ENCODE measurements at places on chromosomes 6 and 20.

GRCh38 chr6:99393366-99393697, 663 bp downstream of the COQ3 start:
- DNase-seq, result no peak

- DNase-seq, result peak; percentile 90
These were observed 696.5 kb upstream of the CITED2 start for GRCh38 chr6:140070846-140071473.

GRCh38 chr20:24694157-24694726, 224.8 kb downstream of the SYNDIG1 start:
- no peak for DNase-seq

DNA sequence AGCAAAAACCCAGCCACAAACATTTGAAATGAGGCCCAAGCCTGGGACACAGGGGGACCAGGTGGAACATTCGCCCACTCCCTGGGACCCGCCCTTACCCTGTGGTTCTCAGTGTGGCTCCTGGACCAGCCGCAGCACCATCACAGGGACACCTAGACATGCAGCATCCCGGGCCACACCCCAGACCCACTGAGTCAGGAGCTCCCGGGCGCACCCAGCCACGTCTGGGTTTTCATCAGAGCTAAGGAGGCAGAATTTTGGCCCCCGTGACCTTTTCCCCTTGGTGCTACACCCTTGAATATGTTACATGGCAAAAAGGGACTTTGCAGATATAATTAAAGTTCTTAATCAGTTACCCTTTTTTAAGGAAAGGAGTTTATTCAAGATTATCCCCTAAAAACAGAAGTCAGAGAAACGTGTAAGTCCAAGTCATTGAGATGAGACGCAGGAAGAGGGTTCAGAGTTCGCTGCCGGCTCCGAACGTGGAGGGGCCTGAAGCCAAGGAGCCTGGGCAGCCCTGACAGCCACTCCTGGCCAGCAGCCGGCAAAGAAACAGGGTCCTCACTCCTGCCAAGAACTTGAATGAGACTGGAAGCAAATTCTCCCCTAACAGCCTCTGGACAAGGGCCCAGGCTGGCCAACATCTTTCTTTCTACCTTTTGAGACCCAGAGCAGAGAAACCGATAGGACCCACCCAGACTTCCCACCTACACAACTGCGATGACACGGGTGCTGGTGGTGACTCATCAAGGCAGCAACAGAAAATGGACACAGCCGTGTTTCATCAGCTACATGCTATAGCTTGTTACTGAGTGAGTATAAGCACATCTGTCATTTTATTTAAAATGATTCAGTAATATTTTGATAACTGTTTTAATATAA, 25.3 kb downstream of the BFSP1 start:
- peak; percentile 50 for DNase-seq

GRCh38 chr6:67888546-67888885, 746.6 kb upstream of the ADGRB3 start:
- DNase-seq, result no peak

DNA sequence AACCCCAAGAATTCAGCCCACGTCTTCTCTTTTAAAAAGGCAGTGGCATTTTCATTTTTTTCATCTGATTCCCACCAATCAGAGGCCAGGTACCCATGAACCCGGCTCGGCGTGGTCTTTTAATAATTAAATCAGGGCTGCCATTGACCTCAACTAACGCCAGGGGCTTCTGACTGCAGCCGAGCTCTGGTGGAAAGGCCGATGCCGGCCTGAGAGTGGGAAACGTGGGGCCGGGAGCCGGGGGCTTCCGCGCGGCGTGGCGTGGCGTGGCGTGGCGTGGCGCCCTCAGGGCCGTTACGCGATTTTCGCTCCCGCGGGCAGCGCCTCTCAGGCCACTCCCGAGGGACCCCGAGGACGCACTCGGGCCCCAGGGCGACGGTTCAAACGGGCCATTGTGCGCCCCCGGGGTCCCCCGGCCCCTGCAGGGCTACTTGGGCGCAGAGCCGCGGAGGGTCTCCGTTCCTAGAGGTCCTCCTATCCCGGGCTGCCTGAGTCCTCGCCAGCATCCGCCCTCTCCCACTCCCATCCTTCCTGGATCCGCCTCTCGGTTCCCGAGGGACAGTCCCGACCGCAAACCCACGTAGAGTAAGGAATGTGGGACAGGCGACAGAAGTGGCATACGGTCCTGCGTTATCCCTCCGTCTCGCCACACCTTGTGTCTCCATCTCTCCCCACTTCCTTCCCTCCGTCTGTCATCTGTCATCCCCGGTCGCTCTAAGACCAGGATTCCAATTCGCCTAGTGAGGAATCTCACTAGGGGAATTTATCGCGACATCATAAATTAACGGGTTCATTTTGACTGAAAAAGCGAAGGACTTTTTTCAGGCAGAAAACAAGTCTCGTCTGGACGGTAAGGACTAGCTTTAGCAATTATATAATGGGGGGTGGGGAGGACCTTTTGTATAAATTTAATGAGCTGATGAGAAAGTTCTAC, 876 bp upstream of the TBPL1 start:
- peak; percentile 77 for DNase-seq

DNA sequence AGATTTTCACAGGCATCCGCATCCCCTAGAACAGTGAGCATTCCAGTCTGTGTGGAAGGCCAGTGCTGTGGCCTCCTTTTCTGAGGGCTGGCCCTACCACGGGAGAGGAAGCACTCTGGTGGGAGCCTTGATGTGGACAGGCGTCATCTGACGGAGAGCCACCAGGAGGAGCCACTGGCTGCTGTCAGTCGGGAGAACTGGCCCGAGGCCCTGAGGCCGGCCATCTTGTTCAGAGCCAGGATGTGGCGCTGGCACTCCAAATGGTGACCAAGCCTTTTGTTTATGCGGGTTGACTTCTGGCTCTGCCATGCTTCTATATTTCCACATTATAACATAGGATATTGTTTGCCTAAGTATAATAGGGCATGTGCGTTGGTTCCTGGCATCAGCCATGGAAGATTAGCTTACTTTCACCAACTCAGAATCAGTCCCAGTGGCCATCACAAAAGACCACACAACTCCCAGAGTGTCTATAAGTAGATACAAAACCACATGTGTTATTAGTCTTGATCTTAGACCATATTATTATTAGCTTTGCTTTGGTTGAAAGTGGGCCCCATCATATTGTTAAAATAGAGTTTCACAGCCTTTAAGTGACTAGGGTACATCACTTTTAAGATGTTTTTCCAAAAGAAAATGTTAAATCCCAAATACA, 273.9 kb upstream of the TAB2 start:
- DNase-seq, result peak; percentile 59

DNA sequence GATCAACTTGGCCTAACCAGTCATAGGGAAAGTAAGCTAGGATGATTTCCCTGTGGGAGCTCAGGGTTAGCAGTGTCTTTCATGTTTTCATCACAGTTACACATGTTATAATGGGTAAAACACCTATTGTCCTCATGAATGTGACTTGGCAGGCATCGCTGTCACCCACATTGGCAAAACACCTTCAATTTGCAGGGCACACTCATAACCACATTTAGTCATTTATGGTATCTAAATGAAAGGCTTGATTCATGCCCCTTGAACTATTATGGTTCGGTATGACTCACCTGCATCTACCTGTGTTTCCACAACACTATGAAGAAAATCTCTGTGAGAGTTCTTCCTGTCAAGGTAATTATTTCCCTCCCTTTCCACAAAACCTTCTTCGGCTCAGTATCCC, 49.2 kb downstream of the FRK start:
- no peak for DNase-seq

DNA sequence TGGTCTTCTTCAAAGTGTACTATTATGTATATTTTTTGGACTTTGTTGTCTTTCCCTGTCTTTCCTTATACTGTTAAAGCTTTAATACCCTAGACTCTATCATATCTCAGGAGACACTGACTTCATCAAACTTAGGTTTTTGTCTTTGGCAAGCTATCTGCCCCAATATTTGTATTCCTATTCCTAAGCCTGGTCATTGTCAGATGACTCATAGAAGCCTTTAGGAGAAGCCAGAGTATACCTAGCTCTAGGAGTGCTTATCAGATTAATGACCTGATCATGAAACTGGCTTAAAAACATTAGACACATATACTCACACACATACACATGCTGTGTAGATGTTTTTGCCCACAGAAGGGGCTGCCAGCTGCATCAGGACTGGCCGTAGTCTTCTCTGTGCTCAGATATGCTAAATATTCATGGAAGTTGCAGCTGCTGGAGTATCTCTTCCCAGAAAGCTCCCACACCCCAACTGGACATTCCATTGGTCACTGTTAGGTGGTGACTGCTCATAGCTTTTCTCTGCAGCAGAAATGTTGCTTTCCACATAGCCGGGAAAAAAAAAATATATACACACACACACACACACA, 102.0 kb downstream of the ANKS1A start:
- no peak for DNase-seq

DNA sequence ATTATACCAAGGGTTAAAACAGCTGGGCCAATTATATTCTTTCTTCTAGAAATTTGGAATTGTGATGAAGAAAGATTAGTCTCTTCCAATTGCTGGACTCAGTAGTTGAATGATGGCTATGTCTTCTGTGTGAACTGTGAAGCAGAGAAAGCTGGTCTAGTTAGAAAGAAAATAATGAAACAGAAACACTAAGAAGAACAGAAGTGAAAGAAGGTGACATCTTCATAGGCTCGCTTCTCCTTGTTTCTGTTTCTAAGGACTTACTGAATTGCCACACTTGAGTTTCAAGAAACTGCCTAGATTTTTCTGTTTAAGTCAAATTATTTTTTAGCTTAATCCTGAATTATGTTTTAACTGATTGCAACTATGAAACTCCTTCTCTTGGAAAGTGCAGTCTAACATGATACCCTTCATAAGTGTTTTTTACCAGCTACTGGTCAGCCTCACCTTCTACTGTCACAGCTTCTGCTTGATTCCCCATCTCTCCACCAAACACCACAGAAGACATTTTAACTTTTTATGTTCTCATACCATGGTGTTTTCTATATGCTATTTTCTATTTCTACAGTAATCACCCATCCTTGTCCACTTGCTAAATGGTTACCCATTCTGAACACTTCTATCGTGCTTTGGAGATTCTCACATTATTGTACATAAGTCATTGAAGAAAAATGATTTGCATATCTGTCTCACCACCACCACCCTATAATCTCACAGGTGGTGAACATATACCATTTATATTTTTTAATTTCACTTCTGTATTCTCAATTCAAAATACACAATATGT, 268.8 kb downstream of the GRIK2 start:
- DNase-seq, result no peak

DNA sequence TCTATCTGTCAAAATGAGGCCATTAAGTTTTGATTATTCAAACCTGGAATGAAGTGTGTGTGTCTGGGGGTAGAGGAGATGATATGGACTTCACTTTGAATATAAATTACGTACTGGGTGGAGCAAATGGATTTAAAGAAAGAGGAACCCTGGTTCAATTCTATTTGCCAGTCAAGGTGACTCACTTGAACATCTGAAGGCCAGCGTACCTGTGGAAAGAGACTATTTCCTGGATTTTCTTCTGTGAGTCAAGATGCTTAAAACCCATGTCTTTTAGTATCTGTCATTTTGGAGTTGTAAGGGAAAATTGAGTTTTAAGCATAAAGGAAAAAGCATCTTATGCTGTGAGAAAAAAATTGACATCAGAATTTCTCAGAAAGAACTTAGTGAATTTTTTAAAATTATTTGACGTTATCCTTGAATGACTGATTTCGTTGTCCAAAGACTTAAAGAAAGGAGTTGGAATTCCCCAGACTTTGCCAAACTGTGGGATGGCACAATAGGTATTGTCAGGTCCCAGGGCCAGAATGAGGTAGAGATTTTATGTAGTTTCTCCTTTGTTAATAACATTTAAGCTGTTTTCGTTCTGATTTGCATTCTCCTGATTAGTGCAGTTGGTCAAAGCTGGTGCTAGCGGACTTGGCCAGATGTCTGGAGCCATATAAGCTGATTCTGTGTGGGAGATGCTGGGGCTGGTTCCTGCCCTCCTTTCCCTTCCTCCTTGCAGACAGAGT, 2.4 kb upstream of the PPP1R14C start:
- no peak for DNase-seq

- DNase-seq, result peak; percentile 95
These were observed 198.6 kb upstream of the UST start for GRCh38 chr6:148548065-148548748.

DNA sequence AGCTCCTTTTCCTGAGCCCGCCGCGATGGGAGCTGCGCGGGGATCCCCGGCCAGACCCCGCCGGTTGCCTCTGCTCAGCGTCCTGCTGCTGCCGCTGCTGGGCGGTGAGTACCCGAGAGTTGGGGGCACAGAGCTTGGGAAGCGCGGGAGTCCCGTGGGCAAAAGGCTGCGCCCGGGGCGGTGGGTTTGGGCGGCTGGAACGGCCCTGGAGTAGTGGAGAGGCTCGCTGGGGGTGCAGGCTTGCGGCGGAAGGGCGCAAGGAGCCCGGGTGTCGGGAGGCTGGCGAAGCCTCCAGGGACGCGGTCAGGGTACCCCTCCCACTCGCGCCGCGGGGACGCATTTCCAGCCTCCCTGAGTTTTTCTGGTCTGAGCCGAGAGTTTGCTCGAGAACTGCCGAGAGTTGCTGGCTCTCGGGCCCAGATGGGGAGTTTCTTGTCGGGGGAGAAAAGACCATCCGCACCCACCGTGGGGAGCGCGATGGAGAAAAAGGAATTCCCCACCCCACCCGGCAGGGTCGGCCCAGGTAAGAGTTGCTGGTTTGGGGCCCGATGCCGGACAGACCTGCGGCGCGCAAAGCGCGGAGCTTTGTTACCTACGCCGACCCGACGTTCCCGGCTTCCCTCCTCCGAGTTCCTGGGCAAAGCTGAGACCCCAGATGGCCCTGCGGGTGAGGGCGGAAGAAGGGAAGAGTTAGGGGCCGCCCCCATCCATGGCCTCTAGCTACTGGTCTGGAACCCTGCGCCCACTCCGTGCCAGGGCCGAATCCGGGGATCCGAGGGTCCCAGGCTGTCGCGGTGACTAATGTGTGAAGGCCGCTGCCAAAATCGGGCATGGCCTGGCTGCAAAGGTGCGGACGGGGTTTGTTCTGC, 584 bp downstream of the PTK7 start:
- DNase-seq, result peak; percentile 44

DNA sequence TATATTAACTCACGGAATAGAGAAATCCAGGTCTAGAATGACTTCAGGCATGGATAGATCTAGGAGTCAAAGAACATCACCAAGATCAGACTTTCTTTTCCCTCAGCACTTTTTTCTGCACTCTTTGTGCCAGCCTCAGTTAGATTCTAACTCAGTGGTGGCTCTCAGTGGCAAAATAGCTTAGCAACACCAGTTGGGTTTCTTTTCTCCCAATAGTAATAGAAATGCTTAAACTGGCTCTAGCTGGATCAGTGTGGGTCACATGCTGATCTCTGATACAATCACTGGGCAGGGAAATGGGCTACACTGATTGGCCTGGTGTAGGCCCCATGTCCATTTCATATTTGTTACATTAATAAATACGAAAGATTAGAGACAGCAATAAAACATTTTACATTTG, 44.2 kb upstream of the ARFGEF2 start:
- no peak for DNase-seq

GRCh38 chr6:11379805-11380204, 147.3 kb upstream of the NEDD9 start:
- DNase-seq, result no peak

GRCh38 chr6:116165596-116165995, 39.7 kb upstream of the COL10A1 start:
- no peak for DNase-seq

Measured in RPMI7951 (cell line).